ENCODE measurements at places on chromosomes 6 and 20.

GRCh38 chr20:58652606-58653294 is 1.7 kb downstream of the STX16 start:
- DNase-seq: no peak

GRCh38 chr20:5395932-5396727 is 79.4 kb upstream of the PROKR2 start:
- no peak for DNase-seq

GRCh38 chr20:35326021-35326739 is 34.0 kb upstream of the FAM83C start:
- no peak for DNase-seq

DNA sequence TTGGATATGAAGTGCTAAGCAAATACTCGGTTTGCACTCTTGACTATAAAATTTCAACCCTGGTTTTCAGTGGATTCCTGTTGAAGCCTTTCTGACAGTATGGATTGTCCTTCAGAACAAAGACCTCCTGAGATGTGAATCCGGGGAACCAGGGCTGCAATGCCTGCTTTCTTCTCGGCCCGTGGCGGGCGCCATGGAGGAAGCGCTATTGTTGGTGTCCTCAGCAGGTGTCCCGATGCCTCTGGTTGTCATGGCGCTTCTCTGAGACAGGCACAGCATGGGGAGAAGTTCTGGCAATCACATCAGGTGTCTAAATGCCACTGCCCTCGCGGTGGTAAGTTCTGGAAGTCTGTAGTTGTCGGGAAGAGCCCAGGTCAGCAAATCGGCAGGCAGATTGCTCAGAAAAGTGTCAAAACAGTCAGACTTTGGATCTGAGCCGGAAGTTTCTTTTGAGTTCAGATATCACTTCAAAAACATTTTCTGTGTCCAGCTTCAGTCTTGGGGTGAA is 188.5 kb downstream of the CDH4 start:
- no peak for DNase-seq

DNA sequence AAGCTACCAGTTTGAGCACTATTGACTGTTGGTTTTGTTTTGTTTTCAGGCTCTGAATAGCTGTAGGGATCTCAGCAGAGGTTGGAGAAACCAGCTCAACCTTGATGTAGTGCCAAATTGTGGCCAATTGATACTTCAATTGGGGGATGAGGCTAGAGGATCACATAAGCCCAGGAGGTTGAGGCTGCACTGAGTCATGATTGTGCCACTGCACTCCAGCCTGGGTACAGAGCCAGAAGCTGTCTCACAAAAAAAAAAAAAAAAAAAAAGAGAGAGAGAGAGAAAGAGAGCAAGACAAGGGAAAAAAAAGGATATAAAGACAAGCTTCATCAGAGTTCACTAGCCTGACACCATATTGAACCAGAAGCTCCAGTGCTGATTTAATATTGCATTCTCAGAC is 702.1 kb downstream of the FRK start:
- DNase-seq: no peak

DNA sequence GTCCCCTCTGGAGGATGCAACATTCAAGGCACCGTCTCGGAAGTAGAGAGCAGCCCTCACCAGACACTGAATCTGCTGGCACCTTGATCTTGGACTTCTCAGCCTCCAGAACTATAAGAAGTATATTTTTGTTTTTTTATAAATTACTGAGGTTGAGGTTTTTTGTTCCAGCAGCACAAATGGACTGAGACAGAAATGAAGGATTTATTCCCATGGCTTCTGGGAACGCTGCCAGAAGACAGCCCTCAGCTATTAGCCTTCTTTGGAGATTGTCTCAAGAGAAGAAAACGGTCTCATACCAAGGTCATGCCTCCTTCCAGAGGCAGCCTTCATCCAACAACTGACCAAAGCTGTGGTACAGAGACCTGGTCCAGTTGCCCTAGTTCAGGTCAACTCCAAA is 85.4 kb downstream of the CHMP4B start:
- no peak for DNase-seq

Measured in stimulated activated CD4-positive, alpha-beta T cell treated with anti-CD3 and anti-CD28 coated beads, Interleukin-1b, Interleukin-23, amount 100 ng/mL, for 4 hours (primary cell).